ENCODE measurements at places on chromosomes 12 and 14. TPM values are rescaled to one million over a fixed set of nuclear protein-coding genes. Genes with fewer than 3 reads are reported as not detected.
A peak's percentile ranks its signal among the peaks of the same experiment; 100 is the strongest.

- peaks cover 2% of the 10 kb centered on the region for H3K36me3 ChIP-seq
- H3K27ac ChIP-seq: no peak overlapping the region
- no peak for DNase-seq
- H3K27me3 ChIP-seq: peaks cover 22% of the 10 kb centered on the region
- H3K4me3 ChIP-seq: no peak overlapping the region
Observed at GRCh38 chr14:60482743-60483142, 3.1 kb downstream of the C14orf39 start.

- no peaks in the 10 kb centered on the region for H3K36me3 ChIP-seq
- no peak for DNase-seq
- no peaks in the 10 kb centered on the region for H3K27me3 ChIP-seq
- H3K4me3 ChIP-seq: no peak overlapping the region
- no peak overlapping the region for H3K27ac ChIP-seq
- no peaks in the 10 kb centered on the region for H3K4me1 ChIP-seq
Observed at GRCh38 chr14:26663506-26663905, 65.7 kb upstream of the NOVA1 start.

DNA sequence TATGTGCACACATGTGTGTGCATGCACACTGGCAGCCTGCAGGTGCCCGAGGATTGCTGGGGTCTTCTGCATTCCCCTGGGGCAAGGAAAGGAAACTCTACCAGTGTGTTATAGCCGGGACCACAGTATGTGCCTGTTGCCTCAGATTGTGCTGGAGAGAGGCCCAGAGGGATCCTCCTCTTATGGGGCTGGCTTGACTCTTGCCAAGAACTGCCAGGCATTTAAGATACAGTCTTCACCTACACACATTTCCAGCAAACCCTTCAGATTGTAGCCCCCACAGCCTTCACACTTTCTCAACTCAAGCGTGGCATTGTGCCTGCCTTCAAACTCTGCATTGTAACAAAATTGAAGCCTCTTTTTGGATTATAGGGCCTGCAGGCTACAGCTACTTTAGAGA, 176.7 kb upstream of the DYRK2 start:
- H3K27ac ChIP-seq: no peak overlapping the region
- H3K4me3 ChIP-seq: no peak overlapping the region
- no peaks in the 10 kb centered on the region for H3K27me3 ChIP-seq
- no peak for DNase-seq
- peaks cover 7% of the 10 kb centered on the region for H3K4me1 ChIP-seq

DNA sequence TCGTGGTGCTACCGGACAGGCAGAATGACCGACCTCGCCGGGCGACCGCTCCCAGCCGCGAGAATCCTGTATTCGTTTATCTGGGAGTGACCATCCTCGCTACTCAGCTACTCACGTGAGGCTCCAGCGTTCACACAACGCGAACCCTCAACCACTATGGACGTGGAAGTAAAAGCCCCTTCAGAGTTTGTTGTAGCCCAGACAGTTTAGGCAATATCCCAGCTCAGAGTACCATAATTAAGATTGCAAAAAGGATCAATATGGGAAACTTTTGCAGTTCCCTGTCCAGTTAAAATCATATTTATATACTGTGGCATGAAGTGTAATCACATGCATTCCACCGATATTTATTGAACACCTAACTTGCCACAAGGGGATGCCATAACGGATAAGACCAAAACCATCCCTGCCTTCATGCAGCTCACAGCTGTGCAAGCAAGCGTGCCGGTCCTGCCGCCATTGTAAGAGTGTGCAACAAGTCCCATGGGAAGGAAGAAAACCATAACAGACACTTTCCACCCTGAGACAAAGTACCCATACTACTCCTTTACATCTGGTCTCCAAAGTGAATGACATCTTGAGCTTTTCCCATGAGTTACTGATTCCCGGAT, 938 bp upstream of the MAX start:
- H3K36me3 ChIP-seq: peaks cover 8% of the 10 kb centered on the region
- H3K4me1 ChIP-seq: peaks cover 29% of the 10 kb centered on the region
- DNase-seq: peak; percentile 17
- no peaks in the 10 kb centered on the region for H3K27me3 ChIP-seq
- no peak overlapping the region for H3K27ac ChIP-seq
- peak overlapping the region; percentile 96 for H3K4me3 ChIP-seq

GRCh38 chr14:105486163-105486973, at the start of gene CRIP1:
Gene CRIP1, plus strand, starts transcription at chr14:105486886. Its CDS starts 374 bp downstream, at chr14:105487260.
- DNase-seq: no peak

DNA sequence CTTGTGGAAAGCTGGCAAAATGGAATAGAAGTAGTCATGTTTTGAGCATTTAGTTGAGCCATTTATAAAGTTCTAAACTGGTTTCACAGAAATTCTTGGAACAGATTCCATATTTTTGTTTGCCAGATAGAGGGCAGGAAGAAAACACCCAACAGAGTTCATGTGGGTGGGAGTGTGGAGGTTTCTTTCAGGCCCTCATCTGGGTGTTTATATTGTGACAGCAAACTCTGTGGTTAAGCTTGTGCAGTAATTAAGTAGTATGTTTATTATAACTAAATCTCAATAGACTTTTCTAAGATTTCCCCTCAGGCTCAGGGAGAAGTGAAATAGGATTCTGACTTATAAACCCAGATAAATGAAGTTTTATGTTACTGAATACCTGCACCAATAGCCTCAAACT, 57.4 kb downstream of the SPPL3 start:
- no peak for DNase-seq
- peaks cover 62% of the 10 kb centered on the region for H3K4me1 ChIP-seq
- no peak overlapping the region for H3K4me3 ChIP-seq
- no peak overlapping the region for H3K27ac ChIP-seq

GRCh38 chr14:103292426-103293374, 41.3 kb upstream of the EIF5 start:
- H3K4me1 ChIP-seq: peaks cover 4% of the 10 kb centered on the region
- DNase-seq: peak; percentile 85
- no peaks in the 10 kb centered on the region for H3K36me3 ChIP-seq
- H3K27ac ChIP-seq: peak overlapping the region; percentile 28
- H3K4me3 ChIP-seq: no peak overlapping the region

DNA sequence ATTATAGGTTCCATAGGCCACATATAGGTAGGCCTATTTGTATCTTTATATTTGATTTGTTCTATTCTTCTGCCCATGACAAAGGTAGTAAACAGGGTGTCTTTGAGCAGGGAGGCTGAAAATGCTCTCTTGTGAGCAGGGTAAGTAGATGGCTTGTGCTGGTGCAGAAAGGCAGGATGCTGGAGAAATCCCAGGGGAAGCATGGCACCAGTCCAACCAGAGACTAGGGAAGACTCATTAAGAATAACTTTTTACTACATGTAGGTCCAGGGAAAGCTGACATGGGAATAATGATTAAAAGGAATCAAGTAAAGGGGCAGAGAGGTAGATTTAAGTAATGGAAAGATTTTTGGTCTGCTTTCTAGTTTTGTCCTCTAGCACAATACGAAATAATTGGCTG, 245.0 kb downstream of the RGS6 start:
- no peak for DNase-seq
- H3K4me1 ChIP-seq: no peaks in the 10 kb centered on the region
- H3K36me3 ChIP-seq: no peaks in the 10 kb centered on the region

DNA sequence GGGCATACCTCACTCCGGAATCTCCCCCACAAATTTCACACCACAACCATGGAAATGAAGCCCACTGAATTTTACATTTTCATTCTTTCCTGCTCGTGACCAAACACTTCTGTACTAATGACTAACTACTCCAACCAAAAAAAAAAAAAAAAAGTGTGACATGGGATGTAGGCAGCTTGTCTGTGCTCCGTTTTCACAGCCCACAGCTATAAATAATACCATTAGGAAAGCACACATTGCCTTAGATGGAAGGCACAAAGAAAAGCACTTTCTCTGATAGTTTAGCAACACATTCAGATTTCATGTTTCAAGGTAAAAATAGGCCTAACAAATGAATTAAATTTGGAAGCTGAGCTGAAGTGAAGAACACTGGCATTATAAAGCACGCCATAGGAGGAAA, 42.5 kb downstream of the DUSP6 start:
- no peak overlapping the region for H3K27ac ChIP-seq
- H3K4me3 ChIP-seq: no peak overlapping the region
- H3K36me3 ChIP-seq: no peaks in the 10 kb centered on the region
- no peak for DNase-seq

- no peaks in the 10 kb centered on the region for H3K36me3 ChIP-seq
- H3K27ac ChIP-seq: no peak overlapping the region
- peaks cover 3% of the 10 kb centered on the region for H3K27me3 ChIP-seq
- no peak overlapping the region for H3K4me3 ChIP-seq
- no peaks in the 10 kb centered on the region for H3K4me1 ChIP-seq
- no peak for DNase-seq
Observed at GRCh38 chr12:65500091-65500900, 221.8 kb downstream of the MSRB3 start.

GRCh38 chr14:29671034-29671433, 256.6 kb downstream of the PRKD1 start:
- no peaks in the 10 kb centered on the region for H3K36me3 ChIP-seq
- no peaks in the 10 kb centered on the region for H3K27me3 ChIP-seq
- H3K4me3 ChIP-seq: no peak overlapping the region
- no peaks in the 10 kb centered on the region for H3K4me1 ChIP-seq
- no peak for DNase-seq

The FGD4 gene
- total RNA-seq: 0.19 TPM

The SLC17A8 gene
- not detected for total RNA-seq

The TAS2R43 gene
- 0.21 TPM for total RNA-seq

The GARIN6 gene
- total RNA-seq: not detected

The TUNAR gene
- not detected for total RNA-seq

The MYO1H gene
- not detected for total RNA-seq

All from activated CD4-positive, alpha-beta memory T cell treated with anti-CD3 and anti-CD28 coated beads for 36 hours (primary cell).